AG04450 (cell line): ENCODE measurements at places on chromosomes 3 and 15.

- no peak for DNase-seq
These were observed 847 bp downstream of the WHAMM start for GRCh38 chr15:82810061-82810889.

GRCh38 chr15:99123713-99124451 lies 19.0 kb downstream of the SYNM start:
- peak; percentile 83 for DNase-seq

GRCh38 chr3:183506674-183507320 lies 48.7 kb downstream of the KLHL6 start:
- no peak for DNase-seq

GRCh38 chr3:183254487-183255347 lies 1.7 kb downstream of the B3GNT5 start:
- DNase-seq = no peak

DNA sequence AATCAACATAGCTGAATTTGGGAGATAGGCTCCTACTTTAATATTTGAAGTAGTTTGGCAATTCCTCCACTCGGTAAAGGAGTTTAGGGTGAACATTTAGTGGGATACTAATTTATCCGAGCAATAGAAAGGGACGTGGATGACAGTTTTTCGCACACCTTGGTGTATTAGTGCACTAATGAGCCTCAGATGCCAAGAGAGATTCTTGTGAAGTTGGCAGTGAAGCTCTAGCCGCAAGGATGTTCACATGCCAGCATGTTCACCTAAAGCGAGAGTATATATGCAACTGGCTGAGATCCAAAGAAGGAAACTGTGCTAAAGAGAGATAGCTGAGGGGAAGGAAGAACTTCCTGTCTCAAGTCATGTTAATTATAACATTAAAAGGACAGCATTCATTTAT lies 58.5 kb downstream of the TGFBR2 start:
- DNase-seq = no peak
